Stimulated activated CD8-positive, alpha-beta memory T cell treated with anti-CD3 and anti-CD28 coated beads, Interleukin-2, amount 100 ng/mL, for 1 hour (primary cell): ENCODE measurements at places on chromosomes 7 and 10.

- DNase-seq, result no peak
Measured at GRCh38 chr7:44194069-44194468, 4.8 kb upstream of the GCK start.

- no peak for DNase-seq
Measured at GRCh38 chr10:121926157-121926556, 1.7 kb downstream of the ATE1 start.

GRCh38 chr7:237385-237784 is 45.0 kb downstream of the FAM20C start:
- DNase-seq, result no peak

DNA sequence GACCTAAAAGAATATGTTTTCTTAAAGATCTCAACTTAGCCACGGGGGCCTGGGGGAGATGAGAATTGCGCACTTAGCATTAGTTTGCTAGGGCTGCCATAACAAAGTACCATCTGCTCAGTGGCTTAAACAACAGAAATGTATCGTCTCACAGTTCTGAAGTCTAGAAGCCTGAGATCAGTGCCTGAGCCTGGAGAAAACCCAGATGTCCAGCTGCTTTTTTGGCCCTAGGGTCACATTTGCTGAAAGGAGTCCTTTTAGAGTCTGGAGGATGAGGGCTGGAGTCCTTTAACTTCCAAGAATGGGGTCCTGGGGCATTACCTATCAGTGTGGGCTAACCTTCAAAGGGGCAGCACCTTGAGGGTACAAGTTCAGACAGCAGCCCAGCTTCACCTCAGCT is 48.2 kb downstream of the SMURF1 start:
- no peak for DNase-seq

DNA sequence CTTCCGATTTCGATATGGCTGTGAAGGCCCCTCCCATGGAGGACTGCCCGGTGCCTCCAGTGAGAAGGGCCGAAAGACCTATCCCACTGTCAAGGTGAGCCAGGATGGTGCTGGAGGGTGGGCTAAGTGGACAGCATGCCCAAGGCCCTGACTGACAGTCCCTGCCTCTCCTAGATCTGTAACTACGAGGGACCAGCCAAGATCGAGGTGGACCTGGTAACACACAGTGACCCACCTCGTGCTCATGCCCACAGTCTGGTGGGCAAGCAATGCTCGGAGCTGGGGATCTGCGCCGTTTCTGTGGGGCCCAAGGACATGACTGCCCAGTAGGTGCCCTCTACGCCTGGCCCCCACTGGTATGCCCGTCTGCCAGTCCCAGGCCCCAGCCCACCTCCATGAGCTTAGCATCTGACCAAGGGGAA is 1.2 kb downstream of the NFKB2 start:
- no peak for DNase-seq

- DNase-seq, result no peak
Measured at GRCh38 chr10:1525354-1526162, 211.8 kb downstream of the ADARB2 start.

- no peak for DNase-seq
Measured at GRCh38 chr7:73353243-73353642, 25.3 kb downstream of the FKBP6 start.

GRCh38 chr7:25636168-25636567 is 407.9 kb upstream of the NPVF start:
- no peak for DNase-seq

DNA sequence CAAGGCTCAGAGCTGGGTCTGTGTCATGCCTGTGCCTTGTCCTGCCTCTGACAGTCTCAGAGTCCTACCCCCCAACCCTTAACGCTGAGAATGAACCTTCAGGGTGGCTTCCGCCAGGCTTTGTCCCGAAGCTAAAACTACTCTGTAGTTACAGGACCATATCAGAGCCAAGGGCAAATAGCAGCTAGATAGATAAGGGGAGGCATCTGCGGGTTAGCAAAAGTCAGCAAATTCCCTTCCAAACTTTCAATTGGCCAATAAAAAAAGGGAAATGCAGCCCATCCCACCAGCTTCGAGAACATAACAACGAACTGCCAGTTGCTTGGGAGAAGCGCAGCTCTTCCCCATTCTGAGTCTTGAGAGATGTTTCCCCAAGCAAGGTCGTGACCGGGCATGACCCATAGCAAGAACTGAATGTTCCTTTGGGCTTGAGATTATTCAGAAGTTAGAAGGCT is 17.7 kb downstream of the CCL24 start:
- DNase-seq, result no peak

- DNase-seq, result no peak
Measured at GRCh38 chr7:130960208-130960988, 226.4 kb upstream of the KLF14 start.

DNA sequence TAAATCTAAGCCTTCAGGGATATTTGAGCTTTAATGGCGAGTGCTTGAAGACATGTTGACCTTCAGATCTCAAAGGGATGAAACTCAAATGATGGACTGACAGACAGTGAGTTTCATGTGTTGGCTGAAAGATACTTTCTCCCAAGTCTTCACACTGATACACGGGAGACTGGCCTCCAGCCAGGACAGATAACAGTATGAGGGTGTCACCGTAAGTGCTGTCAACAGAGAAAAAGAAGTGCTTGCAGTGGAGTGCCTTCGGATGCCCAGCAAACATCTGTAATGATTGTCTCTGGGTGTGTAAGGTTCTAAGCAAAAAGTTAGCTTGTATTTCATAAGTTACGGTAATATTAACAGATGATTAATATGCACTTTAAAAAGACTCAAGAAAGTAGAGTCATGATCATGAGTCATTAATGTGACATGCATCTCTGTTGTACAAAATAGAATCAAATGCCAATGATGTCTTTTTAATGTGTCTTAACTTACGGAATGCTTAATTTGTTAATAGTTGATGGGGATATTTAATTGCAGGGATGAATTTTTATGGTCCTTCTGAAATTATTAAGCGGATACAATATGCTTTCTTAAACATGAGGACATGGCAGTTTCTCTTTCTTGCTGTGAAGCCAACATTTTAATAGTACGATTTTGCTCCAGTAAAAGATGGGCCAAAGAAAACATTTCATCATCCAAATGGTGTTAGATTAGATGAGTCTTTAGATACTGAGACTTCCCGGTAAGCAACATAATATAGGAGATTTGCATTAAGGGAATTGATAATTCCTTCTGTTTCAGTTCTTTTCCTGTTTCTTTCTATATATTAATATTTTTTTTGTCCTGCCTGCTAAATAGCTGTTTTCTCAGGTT is 292.5 kb downstream of the GALNT17 start:
- DNase-seq, result no peak

GRCh38 chr7:50359995-50360925 is 55.7 kb downstream of the IKZF1 start:
- DNase-seq, result peak; percentile 58

DNA sequence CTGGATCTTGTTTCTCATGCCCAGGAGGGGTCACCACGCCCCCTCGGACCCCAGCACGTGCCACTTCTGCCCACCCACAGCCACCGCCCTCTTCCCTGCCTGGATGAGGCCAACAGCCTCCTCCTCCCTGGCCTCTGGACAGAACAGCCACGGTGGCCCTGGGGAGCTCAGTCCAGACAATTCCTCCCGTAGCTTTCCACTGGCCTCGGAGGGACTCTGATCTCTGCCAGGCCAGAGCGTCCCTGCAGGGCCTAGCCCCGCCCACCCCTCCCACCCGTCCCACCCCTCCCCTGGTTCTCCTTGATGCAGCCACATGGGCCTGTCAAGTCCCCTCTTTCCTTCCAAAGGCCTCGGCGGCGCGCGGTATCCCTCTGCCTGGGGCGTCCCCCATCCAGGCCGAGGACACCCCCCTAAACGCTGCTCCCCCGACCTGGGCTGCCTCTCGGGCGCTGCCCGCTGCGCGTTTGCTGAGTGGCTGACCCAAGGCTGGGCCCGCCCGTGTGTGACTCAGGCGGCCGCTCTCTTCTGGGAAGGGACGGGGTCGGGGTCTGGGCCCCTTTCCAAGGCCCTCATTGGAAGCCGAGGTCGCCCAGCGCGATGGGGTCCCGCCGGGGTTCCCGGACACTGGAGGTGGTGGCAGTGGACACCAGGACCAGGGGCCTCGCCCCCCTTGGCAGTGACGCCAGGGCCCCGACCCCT is 557 bp downstream of the TMEM120A start:
- no peak for DNase-seq

GRCh38 chr10:31620226-31621151 is 301.5 kb downstream of the ZEB1 start:
- DNase-seq, result no peak

DNA sequence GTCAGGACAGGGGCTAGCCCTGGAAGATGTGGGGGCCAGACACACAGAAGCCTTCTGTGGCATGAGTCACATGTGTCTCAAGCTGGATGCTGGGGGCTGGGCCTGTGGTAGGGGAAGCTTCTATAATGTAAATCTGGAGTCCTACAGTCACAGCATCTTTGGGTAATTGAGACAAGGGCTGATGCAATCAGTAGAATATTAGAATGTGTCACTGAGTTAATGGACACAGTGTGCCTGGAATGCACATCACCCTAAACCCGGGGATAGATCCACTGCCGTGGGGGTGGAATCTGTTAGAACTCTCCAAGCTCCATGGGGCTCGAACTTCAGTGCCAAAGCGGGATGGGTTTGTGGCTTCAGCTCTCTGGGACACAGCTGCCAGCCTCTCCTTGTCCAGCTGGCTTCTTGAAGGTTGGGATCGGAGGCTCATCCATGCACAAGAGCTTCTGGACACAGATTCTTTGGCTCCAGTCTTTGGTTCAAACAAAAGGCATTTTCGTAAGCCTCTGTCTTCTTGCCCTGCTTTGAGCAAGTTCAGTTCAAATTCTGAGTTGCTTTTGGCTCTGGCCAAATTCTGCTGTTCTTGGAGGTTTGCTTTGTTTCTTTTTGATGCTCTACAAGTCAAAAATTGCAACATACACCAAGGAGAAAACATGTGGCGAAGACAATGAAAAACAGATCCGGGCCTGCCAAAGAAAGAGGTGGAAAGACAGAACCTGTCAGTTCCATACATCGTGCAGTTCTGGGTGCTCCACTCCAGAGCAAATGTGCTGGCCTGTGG is 194.8 kb upstream of the ZNF32 start:
- no peak for DNase-seq

GRCh38 chr7:107998660-107999480 is 4.1 kb downstream of the LAMB1 start:
- no peak for DNase-seq

GRCh38 chr10:71429304-71429703 is 32.6 kb downstream of the CDH23 start:
- no peak for DNase-seq

DNA sequence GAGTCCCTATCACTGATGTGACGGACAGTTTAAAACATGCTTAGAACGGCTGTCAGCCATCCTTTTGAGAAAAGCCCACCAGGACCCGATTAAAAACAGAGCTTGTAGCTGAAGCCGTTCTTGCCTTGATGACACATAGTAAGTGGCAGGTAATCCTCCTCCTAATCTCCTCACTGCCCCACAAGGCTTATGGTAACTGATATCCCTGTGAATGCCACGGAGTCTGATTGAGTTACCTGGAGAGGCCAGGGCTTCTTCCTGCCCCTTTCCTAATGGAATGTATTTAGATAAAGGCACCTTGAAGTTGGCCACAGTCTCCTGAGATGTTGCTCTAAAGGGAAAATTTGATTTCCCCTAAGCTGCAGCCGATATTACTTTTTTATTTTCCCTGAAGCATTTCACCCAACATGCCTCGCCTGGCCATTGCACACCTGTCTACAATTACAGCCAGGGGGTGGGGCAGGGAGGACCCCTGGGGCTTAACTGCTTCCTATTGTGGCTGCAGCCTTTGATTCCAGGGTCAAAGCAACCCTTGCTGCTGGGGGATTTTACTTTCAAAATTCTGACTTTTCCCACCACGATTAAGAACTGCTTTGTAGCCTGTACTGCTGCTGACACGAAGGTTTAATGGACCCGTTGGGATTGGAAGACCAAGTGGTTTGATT is 169.0 kb upstream of the GPR26 start:
- no peak for DNase-seq

- no peak for DNase-seq
Measured at GRCh38 chr7:57821438-57822382, 371.7 kb downstream of the ZNF716 start.

DNA sequence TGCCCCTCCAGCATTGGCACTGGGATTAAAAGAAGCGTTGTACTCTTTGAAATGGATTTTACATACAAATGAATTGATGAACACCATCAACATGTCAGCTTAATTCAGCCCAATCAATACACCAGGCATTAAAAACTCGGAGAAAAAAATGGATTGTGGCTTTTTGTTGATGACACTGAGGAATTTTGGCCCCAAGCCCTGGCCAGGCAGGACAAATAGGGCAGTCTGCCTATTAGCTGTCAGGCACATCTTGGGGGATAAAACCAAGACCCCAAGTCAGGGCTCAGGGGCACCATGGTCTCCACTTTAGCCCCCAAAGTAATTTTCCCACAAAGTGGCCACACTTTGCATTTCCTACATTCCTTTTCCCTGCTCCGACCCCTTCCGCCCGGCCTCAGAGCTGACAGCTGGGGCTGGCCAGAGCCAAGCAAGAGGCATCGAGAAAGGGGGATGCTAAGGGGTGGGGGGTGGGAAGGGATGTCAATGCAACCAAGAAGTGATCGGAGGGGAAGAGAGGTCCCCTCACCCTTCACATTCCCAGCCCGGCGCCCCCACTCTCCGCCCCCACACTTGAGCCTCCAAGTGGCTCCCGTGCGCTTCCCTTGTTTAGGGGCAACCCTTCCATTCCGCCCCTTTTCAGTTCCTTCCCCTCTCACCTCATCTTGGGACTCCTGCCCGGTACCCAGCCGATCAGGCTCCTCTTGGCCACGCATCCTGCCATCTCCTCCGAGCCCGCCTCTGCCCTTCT is 711 bp downstream of the HIP1 start:
- DNase-seq, result no peak

DNA sequence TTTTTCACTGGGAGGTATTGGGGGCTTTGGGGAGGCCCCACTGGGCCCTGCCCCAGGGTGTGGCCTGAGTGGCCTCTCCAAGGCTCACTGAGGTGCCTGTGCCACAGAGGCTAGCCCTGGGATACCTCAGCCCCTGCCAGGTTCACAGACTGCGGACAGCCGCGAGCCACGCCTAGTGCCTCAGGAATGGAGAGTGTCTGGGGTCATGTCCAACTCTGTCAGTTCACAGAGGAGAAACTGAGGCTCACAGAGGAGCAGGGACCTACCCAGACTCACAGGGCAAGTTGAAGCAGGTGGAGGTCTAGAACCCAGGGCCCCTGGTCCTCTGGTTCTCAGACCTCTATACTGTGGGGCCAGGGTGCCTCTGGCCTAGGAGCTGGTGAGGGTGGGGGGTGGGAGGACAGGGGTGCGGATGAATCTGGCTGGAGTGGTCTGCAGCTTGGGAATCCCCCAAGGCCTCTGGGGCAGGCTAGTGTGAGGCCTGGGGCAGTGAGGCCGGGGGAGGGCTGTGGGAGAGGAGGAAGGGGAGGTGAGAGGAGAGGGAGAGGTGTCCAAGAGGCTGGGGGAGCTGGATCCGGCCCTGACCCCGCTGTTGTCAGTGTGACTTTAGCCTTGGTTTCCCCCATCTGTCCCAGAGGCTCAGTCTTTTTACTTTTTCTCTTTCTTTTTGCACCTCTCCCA is 20.0 kb downstream of the NEURL1 start:
- no peak for DNase-seq

- DNase-seq, result no peak
Measured at GRCh38 chr7:134350709-134351108, 34.0 kb upstream of the SLC35B4 start.
